EH (cell line): ENCODE measurements at places on chromosomes 4 and X.

- no peak for DNase-seq
These were observed 112.5 kb downstream of the C4orf33 start for GRCh38 chr4:129208481-129208880.

DNA sequence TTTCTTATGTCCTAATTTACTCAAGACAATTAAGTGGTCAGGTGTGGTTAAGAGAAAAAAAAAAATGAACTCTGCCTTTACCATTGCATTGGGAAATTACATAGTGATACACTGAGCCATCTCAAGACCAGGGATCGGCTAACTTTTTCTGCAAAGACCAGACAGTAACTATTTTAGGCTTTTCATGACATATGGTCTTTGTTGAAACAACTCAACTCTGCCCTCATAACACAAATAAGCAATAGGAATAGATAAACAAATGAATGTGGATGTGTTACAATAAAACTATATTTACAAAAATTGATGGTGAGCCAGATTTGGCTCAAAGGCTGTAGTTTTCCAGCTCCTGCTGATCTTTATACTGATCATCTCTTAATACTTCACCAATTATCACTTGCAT, 632.6 kb upstream of the INTU start:
- peak; percentile 9 for DNase-seq

- DNase-seq = peak; percentile 3
These were observed 24.7 kb downstream of the KCNE5 start for GRCh38 chrX:109600237-109600651.

GRCh38 chrX:15988661-15989603, 134.3 kb upstream of the AP1S2 start:
- DNase-seq = peak; percentile 72

DNA sequence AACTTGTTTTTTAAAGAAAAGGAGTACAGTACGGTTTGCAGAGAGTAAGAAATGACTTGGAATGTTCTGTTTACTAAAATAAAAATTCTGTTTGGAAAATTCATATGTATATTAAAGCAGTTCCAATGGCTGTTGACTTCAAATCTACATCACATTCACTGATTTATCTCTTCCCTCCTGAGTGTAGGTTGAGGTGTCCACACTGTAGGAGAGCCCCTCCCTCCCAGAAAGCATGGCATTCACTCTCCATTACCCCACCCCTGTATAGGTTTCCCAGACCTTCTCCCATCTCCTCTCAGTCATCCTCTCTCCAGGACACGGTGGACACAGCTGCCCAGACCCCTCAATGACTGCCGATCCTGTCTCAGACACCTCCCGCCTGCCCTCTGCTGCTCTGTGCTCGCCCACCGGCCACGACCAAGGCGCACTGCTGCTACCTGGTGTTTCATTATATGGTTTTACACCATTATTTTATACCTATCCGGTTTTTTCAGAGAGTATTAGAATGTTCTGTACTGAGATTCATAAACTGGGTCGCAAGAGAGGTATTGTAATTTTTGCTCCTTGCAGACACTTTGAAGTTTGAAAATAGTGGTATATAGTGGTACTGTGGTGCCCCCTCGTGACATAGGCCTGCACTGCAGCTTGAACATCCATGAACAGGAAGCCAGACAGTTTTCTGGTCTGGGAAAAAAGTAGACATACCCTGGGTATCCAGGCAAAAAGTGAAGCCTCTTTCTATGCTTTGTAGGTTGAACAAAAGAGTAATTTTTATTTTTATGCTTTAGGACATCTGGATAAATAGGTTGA, 38.8 kb upstream of the BEX4 start:
- peak; percentile 51 for DNase-seq

GRCh38 chr4:38532908-38533499, 131.0 kb upstream of the KLF3 start:
- DNase-seq = no peak

- DNase-seq = no peak
These were observed 68.7 kb downstream of the CXXC4 start for GRCh38 chr4:104425948-104426347.

GRCh38 chr4:38663801-38664705, at the start of gene KLF3:
TSS of gene KLF3 (plus strand) at chr4:38664199. CDS start at chr4:38680626, 16,427 bp downstream.
- peak; percentile 94 for DNase-seq

- peak; percentile 46 for DNase-seq
These were observed 42.4 kb upstream of the MYOZ2 start for GRCh38 chr4:119093042-119093827.

DNA sequence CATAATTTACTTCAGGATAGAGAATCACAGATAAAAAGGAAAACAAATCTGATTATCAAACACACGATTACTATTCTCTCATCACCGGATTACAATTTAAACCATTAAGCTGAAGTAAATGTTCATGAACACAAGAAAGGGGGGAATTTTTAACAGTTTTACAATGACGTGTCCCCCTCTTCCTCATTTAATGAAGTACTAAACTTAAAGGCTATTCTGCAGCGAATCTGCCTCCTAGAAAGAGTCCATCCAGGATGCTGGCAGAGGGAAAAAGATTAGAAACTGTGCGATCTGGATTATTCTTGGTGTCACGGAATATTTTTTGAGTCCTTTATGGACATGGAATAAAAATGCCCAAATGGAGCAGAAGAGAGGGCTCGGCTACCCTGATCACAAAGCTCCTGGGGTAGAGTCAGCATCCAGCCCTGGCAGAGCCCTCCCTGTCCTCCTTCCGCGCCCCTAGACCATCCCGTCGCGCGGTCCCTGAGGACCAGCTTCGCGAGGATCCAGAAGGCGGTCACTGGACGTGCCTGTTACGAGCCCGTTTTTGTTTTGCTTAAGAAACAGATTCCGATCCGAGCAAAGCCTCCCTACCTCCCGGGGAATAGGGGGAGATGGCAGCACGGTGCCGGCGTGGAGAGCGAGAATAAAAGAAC, 1.2 kb downstream of the ELF2 start:
- no peak for DNase-seq

GRCh38 chr4:146564492-146564891, 42.8 kb upstream of the SLC10A7 start:
- no peak for DNase-seq

DNA sequence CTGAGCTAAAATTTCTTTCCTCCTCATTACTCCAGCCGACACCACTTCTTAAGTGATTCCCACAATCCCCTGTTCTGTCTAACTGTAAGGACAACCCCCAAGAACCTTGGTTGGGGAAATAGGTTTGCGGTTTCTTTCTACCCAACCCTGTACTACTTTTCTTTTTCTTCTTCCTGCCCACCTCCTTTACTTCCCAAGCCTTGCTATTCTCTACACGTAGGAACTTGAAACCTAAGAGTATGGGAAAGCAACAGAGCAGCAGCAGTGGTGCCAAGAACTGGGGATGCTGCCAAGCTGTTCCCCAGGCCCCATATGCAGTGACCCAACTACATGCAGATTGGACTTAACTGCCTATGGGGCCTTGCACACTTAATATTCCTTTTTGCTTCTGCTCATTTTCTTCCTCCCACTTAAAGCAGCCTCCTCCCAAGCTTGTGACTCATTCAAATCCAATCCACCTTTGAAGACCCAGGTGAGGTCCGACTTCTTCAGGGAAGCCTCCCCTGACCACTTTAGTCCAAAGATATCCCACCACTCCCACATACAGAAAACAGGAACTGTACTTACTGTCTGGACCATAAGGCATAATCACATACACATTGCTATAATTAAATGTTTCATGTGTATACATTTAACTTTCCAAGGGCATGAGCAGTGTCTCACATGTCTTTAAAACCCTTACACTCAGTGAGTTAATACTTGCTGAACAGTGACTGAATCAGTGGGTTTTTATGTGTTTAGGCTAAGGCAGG, 1.7 kb downstream of the FAM120C start:
- peak; percentile 18 for DNase-seq

GRCh38 chr4:110305455-110305854, 107.0 kb upstream of the ELOVL6 start:
- DNase-seq = no peak

- DNase-seq = no peak
These were observed 824 bp downstream of the SASH3 start for GRCh38 chrX:129780441-129781105.

DNA sequence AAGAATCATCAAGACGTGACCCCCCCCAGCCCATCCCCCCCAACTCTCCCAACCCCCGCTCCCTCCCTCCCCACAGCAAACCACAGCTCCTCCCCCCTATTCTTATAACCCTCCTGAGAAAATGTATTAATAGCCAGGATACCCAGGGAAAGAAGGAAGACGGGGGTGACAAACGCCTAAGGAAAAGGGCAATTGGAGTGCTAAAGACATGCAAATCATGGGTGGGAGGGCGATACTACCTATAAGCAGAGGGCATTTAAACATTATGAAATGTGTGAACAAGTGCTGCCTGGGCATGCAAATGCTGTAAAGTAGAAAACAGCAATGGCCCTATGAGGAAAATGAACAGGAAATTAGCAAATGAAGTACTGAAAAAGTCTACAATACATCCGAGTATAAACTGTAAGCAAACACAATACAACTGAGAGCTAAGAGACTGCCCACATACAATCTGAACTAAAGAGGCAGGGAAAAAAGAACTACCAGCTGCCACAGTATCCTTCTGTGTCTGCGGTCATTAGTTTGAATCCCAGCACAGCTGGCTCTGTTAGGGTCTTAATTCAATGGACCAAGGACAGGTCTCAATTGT, 2.4 kb downstream of the CXXC4 start:
- DNase-seq = no peak

- no peak for DNase-seq
These were observed 13.6 kb upstream of the BOD1L1 start for GRCh38 chr4:13641084-13641483.

DNA sequence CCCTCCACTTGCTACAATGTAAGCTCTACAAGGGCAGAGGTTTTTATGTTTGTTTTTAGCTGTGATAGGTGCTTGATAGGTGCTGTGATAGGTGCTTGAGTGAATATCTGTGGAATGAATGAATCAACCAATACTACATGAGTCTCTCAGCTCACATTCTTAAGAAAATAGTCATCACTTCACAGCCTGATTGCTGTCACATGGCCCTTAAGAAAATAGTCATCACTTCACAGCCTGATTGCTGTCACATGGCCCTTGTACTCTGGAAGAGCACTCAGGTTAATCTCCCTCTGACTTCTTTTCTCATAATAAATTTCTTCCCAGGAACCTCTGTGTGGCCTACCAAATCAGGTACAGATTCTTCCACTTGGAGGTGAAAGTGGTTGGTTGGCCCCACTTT, 335.2 kb downstream of the TENM3 start:
- peak; percentile 81 for DNase-seq

GRCh38 chr4:79331126-79331876, 5.4 kb upstream of the NAA11 start:
- DNase-seq = no peak

DNA sequence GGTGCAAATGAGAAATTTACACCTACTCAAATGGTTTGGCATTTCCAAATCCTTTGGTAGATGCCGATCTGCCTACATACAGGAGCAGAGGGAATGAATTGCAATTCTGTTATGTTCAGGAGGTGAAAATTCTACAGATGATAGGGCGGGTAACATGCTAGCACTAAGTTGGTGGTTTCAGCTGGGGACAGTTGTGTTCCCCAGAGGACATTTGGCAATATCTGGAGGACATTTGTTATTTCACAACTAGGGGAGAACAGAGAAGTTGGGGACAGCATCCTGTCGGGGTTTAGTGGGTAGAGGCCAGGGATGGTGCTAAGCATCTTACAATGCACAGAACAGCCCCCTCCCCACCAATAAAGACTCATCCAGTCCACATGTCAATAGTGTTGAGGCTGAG, 96.5 kb upstream of the PUDP start:
- no peak for DNase-seq

GRCh38 chr4:37678624-37679023, 7.6 kb downstream of the RELL1 start:
- peak; percentile 36 for DNase-seq

- DNase-seq = no peak
These were observed 310.3 kb upstream of the SLIT2 start for GRCh38 chr4:19941434-19941833.

DNA sequence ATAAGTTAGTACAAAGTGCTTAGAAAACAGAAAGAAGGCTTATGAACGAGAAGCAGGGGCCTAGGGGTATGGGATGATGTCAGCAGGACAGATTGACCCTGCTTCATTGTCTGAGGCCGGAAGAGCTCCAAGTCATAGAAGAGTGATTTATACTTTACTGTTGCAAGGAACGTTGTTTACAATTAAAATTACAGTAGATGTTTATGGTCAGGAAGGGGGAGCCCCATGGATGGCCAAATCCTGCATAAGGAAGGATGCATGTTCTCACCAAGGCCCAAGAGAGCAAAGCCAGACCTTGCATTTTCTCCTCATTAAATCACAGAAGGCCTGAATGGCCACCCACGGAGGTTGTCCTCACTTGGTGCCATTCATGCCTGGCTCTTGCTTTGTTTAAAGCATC, 115.3 kb downstream of the LDB2 start:
- DNase-seq = peak; percentile 52

DNA sequence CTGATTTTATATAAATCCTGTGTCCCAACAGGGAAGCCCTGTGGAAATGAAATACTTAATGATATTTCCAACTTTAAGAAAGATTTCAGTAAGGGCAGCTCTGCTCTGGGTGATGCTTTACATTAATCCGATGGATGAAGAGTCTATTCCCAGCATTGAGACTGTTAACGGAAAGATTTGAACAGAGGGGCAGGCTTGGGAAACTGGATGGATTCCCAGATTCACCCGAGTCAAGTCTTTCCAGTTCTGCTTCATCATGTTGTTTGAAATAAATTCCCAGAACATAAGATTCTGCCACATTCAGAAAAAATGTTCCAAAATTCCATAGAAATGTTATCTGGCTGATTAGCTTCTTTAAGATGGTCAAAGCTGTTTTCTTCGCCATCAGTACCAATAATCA, 246.0 kb downstream of the FBXW7 start:
- DNase-seq = no peak

GRCh38 chr4:164753873-164754488, at the start of gene SMIM31:
TSS of gene SMIM31 (plus strand) at chr4:164754131. CDS start at chr4:164770444, 16,313 bp downstream.
- DNase-seq = no peak

- DNase-seq = no peak
These were observed at the start of gene NAA11 for GRCh38 chr4:79325864-79326328. TSS of gene NAA11 (minus strand) at chr4:79326061. CDS start at chr4:79325877, 184 bp downstream.
